ENCODE measurements at places on chromosomes 1 and 21. TPM values are rescaled to one million over a fixed set of nuclear protein-coding genes. Genes with fewer than 3 reads are reported as not detected.

- no peak for DNase-seq
- no peaks in the 10 kb centered on the region for H3K27me3 ChIP-seq
Observed at GRCh38 chr1:3689138-3689750, 36.9 kb downstream of the TP73 start.

The SIM2 gene
- total RNA-seq, result 0.42 TPM

DNA sequence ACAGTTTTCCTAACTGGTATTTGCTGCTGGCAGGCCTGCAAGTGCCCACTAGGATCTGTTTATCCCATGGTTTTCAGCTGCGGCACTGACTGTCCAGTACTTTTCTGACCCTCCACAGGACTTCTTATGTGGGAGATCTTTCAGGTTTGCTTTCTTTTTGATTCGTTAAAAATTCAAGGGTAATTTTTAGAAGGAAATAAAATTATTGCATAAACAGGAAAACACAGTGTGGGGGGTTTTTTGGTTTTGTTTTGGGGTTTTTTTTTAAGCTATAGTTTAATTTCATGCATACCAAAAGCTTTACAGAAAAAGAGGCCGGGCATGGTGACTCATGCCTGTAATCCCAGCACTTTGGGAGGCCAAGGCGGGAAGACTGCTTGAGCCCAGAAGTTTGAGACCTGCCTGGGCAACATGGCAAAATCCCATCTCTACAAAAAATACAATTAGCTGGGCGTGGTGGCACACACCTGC lies 3.6 kb downstream of the NIBAN1 start:
- DNase-seq, result no peak
- no peaks in the 10 kb centered on the region for H3K27me3 ChIP-seq
- peak overlapping the region; percentile 93 for H3K4me3 ChIP-seq
- peaks cover 68% of the 10 kb centered on the region for H3K4me1 ChIP-seq
- peak overlapping the region; percentile 95 for H3K27ac ChIP-seq
- H3K36me3 ChIP-seq, result peaks cover 3% of the 10 kb centered on the region

DNA sequence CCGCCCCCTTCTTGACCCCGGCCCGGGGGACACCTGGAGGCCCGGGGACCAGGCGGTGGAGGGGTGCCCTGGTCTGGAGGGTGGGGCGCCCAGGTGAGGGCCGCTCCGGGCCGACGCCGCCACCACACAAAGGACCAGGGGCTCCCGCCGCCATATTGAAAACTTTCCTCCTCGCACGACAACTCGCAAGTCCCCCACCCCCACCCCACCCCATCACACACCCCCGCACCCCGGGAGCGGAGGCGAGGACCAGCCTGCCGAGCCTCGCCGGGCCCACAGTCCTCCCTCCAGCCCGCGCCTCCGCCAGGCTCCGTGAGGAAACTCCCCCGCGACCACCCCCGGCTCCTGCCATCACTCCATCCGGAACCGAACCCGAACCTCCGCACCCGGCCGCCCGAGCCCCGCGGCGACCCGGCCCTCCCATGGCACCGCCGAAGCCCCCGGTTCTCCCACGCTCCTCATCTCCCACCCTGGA lies 733 bp downstream of the KDM5B start:
- DNase-seq, result no peak
- peak overlapping the region; percentile 92 for H3K4me3 ChIP-seq
- peaks cover 59% of the 10 kb centered on the region for H3K4me1 ChIP-seq
- H3K27me3 ChIP-seq, result no peaks in the 10 kb centered on the region
- H3K27ac ChIP-seq, result peak overlapping the region; percentile 90
- H3K36me3 ChIP-seq, result no peaks in the 10 kb centered on the region

GRCh38 chr1:116794804-116795481 lies 40.7 kb downstream of the CD2 start:
- no peak overlapping the region for H3K27ac ChIP-seq
- DNase-seq, result no peak
- no peaks in the 10 kb centered on the region for H3K36me3 ChIP-seq
- no peaks in the 10 kb centered on the region for H3K4me1 ChIP-seq

DNA sequence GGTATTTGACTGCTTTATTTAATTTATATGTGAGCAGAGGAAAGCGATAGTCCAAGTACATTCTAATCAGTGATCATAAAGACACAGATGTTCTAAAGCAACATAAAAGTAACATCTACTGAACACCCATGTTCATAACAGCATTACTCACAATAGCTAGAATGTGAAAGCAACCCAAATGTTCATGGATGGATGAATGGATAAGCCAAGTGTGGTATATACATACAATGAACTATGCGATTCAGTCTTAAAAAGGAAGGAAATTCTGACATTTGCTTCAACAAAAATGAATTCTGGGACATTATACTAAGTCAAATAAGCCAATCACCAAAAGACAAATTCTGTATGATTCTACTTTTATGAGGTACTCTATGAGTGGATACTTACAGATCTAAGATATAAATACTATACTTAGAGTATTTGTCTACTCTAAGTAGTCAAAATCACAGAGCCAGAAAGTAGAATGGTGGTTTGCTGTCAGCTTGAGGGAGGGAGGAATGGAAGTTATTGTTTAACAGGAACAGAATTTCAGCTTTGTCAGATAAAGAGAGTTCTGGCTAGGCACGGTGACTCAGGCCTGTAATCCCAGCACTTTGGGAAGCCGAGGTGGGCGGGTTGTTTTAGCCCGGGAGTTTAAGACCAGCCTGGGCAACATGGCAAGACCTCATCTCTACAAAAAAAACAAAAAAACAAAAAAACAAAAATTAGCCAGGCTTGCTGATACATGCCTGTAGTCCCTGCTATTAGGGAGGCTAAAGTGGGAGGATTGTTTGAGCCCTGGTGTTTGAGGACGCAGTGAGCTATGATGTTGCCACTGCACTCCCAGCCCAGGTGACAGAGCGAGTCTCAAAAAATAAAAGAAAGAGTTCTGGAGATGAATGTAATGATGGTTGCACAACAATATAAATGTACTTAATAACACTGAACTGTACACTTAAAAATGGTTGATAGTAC lies 79.7 kb upstream of the ARHGAP29 start:
- no peak overlapping the region for H3K27ac ChIP-seq
- no peaks in the 10 kb centered on the region for H3K4me1 ChIP-seq
- no peak for DNase-seq
- H3K36me3 ChIP-seq, result no peaks in the 10 kb centered on the region
- no peaks in the 10 kb centered on the region for H3K27me3 ChIP-seq
- H3K4me3 ChIP-seq, result no peak overlapping the region

GRCh38 chr1:174913225-174913903 lies 86.4 kb upstream of the CACYBP start:
- H3K4me3 ChIP-seq, result no peak overlapping the region
- H3K4me1 ChIP-seq, result no peaks in the 10 kb centered on the region
- H3K27me3 ChIP-seq, result no peaks in the 10 kb centered on the region
- H3K27ac ChIP-seq, result no peak overlapping the region

DNA sequence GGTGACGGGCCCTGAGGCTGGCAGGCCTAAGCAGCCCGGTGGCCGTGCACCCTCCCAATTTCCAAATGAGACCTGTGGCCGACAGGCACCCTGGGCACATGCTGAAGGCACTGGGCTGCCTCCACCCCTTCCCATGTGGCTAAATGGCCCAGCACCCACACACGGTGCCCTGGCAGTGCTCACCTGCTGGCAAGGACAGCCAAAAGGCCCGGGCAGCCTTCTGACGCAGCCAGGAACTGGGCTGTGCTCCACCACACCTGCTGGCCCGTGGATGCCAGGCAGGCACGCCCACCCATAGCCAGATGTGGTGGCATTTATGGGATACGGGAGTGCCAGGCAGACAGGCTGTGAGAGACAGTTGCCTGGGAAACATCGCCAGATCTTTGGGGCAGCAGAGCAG lies 4.0 kb upstream of the FAAP20 start:
- peak overlapping the region; percentile 60 for H3K4me3 ChIP-seq
- no peak for DNase-seq
- H3K27me3 ChIP-seq, result no peaks in the 10 kb centered on the region
- peak overlapping the region; percentile 90 for H3K27ac ChIP-seq
- peaks cover 59% of the 10 kb centered on the region for H3K4me1 ChIP-seq

- no peak overlapping the region for H3K4me3 ChIP-seq
- DNase-seq, result no peak
- H3K36me3 ChIP-seq, result peaks cover 7% of the 10 kb centered on the region
- no peak overlapping the region for H3K27ac ChIP-seq
Observed at GRCh38 chr1:201381130-201381529, 3.6 kb upstream of the TNNT2 start.

- no peaks in the 10 kb centered on the region for H3K4me1 ChIP-seq
- no peak for DNase-seq
- H3K36me3 ChIP-seq, result no peaks in the 10 kb centered on the region
- H3K4me3 ChIP-seq, result no peak overlapping the region
Observed at GRCh38 chr1:188166654-188167053, 1337.9 kb downstream of the PLA2G4A start.

- H3K4me3 ChIP-seq, result no peak overlapping the region
- DNase-seq, result no peak
- no peak overlapping the region for H3K27ac ChIP-seq
- no peaks in the 10 kb centered on the region for H3K36me3 ChIP-seq
Observed at GRCh38 chr1:109890115-109890953, 20.3 kb upstream of the CSF1 start.

GRCh38 chr1:2283991-2284895 lies 56.1 kb downstream of the SKI start:
- H3K4me1 ChIP-seq, result peaks cover 80% of the 10 kb centered on the region
- no peak for DNase-seq
- H3K36me3 ChIP-seq, result no peaks in the 10 kb centered on the region
- peak overlapping the region; percentile 62 for H3K27ac ChIP-seq

The TTF2 gene
- 12.8 TPM for total RNA-seq

GRCh38 chr1:90187323-90187585 lies 192.3 kb downstream of the ZNF326 start:
- no peak overlapping the region for H3K4me3 ChIP-seq
- no peaks in the 10 kb centered on the region for H3K4me1 ChIP-seq
- DNase-seq, result no peak
- H3K27ac ChIP-seq, result no peak overlapping the region
- no peaks in the 10 kb centered on the region for H3K27me3 ChIP-seq

The AZIN2 gene
- 4.5 TPM for total RNA-seq

DNA sequence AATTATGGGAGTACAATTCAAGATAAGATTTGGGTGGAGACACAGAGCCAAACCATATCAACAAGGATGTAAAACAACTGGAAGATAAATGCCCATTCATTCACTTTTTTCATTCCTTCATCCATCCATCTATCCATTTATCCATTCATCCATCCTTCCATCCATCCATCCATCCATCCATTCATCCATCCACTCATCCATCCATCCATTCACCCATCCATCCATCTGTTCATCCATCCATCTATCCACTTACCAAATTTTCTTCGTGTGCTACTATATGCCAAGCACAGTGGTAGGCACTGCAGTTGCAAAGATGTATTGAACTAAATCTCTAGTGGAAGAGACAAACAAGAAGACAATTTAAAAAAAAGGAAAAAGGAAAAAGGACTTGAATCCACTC lies 14.3 kb upstream of the SIPA1L2 start:
- no peak overlapping the region for H3K4me3 ChIP-seq
- no peaks in the 10 kb centered on the region for H3K27me3 ChIP-seq
- H3K36me3 ChIP-seq, result no peaks in the 10 kb centered on the region
- no peak for DNase-seq
- H3K4me1 ChIP-seq, result no peaks in the 10 kb centered on the region
- H3K27ac ChIP-seq, result no peak overlapping the region

DNA sequence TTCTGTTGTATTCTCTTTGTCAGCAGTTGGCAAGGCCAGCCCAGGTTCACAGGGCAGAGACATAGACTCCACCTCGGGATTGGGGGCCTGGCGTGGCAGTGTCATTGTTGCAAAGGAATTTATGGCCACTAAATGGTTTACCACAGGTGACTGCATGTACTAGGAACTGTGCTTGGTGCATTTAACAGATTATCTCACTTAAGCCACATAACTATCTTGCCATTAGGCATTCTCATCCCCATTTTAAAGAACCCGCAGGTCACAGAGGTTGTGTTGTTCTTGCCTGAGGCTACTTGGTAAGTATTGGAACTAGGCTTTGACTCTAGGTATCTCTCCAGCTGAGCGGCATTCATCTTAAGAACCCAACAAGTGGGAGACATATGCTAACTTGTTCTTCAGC lies 9.7 kb downstream of the TLCD4 start:
- no peaks in the 10 kb centered on the region for H3K4me1 ChIP-seq
- no peaks in the 10 kb centered on the region for H3K36me3 ChIP-seq
- no peaks in the 10 kb centered on the region for H3K27me3 ChIP-seq
- no peak overlapping the region for H3K27ac ChIP-seq
- H3K4me3 ChIP-seq, result no peak overlapping the region
- DNase-seq, result no peak

DNA sequence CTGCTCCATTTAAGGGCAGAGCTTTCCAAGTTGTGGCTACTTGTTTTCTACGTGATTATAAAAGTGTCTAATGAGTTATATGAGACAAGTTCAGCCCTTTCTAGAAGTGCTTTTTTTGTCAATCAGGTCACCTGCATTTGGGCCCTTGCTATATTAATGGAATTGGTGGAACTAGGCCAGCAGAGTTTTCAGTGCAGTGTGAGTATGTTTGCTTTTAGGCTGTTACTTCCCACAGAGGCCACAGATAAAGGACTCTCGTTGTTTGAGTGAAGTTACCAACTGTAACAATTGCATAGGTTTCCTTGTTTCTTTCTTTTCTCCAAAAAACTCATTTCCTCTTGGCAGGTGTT lies 10.9 kb downstream of the SMAP2 start:
- no peak overlapping the region for H3K4me3 ChIP-seq
- H3K4me1 ChIP-seq, result peaks cover 46% of the 10 kb centered on the region
- DNase-seq, result no peak
- peak overlapping the region; percentile 70 for H3K27ac ChIP-seq

GRCh38 chr1:228075801-228076271 lies 6.7 kb upstream of the ARF1 start:
- H3K4me1 ChIP-seq, result peaks cover 11% of the 10 kb centered on the region
- no peak overlapping the region for H3K27ac ChIP-seq
- no peak overlapping the region for H3K4me3 ChIP-seq
- H3K27me3 ChIP-seq, result no peaks in the 10 kb centered on the region
- H3K36me3 ChIP-seq, result no peaks in the 10 kb centered on the region

GRCh38 chr21:16536140-16536539 lies 806.4 kb downstream of the USP25 start:
- H3K27me3 ChIP-seq, result no peaks in the 10 kb centered on the region
- DNase-seq, result no peak
- no peaks in the 10 kb centered on the region for H3K36me3 ChIP-seq
- peaks cover 35% of the 10 kb centered on the region for H3K4me1 ChIP-seq
- peak overlapping the region; percentile 46 for H3K4me3 ChIP-seq

DNA sequence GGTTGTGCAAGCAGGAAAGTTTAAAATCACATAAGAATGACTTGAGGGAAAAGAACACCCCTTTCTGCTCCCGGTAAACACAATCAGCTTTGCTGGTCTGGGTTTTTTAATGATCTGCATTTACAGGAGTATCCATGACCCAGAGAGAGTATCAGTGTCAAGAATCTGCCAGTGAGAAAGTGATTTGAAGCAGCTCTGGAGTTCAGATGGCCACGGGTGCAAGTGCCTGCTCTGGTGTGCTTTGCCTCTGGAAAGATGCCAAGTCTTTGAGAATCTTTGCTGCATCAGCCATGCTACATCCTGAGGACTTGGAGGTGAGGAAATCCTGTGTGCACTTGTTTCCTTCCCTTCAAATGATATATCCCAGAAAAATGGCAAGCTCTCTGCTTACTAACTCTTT lies 18.6 kb upstream of the MYSM1 start:
- H3K36me3 ChIP-seq, result no peaks in the 10 kb centered on the region
- peaks cover 16% of the 10 kb centered on the region for H3K4me1 ChIP-seq
- peak; percentile 79 for DNase-seq
- H3K4me3 ChIP-seq, result no peak overlapping the region
- no peaks in the 10 kb centered on the region for H3K27me3 ChIP-seq
